Thoracic aorta (tissue), 2 donors: ENCODE measurements at places on chromosomes 7 and 10. TPM values are rescaled to one million over a fixed set of nuclear protein-coding genes. Genes with fewer than 3 reads are reported as not detected.
A peak's percentile ranks its signal among the peaks of the same experiment; 100 is the strongest.

SFXN2 gene
- 18.3 TPM for total RNA-seq

- no peaks in the 10 kb centered on the region for H3K36me3 ChIP-seq
- H3K27me3 ChIP-seq = no peaks in the 10 kb centered on the region
- DNase-seq = no peak
- peak overlapping the region; percentile 34 for H3K4me3 ChIP-seq
- H3K4me1 ChIP-seq = no peaks in the 10 kb centered on the region
Observed at GRCh38 chr7:28904578-28905048, 53.5 kb downstream of the TRIL start.

DNA sequence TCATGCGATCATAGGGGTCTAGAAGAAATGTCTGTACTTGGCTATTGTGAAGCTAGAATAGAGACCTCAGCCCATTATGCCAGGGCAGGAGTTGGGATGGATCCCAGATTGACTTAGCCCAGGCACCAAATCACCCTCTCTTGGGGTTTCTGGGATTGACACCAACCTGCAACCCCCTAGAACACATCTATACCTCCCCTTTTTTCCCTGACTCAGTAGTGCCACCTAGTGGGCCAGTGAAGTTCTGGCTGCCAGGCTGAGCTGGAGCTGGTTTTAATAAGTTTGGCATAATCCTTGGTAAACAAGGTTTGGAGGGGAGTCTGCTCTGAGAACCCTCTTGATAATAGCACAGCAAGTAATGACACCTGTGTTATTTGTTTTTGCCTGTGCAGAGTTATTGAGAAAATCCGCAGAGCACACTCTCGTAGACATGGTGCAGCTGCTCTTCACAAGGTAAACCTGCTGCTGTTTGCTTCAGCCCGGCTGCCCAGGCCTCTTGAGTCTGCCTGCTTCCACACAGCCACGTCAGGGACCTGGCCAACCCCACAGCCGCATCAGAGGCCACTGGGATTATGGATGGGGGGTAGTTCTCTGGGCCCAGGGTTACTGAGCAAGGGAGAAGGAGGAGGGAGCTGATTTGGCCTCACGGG is 43.3 kb upstream of the NFKB2 start:
- H3K4me1 ChIP-seq = no peaks in the 10 kb centered on the region
- no peaks in the 10 kb centered on the region for H3K27me3 ChIP-seq
- H3K27ac ChIP-seq = no peak overlapping the region

DNA sequence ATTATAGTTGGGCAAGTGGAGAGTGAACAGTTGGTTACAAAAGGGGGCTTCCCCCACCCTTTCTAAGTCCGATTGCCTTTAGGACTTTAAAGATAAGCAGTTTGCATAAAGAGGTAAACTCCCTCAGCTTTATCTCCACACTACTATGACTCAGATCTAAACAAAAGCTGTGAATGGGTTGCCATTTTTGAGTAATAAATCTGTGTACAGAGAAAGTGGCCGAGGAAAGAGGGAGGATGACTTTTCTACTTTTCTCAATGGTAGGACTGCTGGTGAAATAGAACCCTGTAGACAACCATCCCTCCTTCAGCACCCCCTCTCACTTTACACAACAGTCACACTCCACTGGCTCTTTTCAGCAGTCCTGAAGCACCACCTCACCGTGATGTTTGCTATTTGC is 71.2 kb downstream of the DNMBP start:
- H3K4me1 ChIP-seq = no peaks in the 10 kb centered on the region
- no peaks in the 10 kb centered on the region for H3K36me3 ChIP-seq
- H3K27ac ChIP-seq = no peak overlapping the region
- H3K4me3 ChIP-seq = no peak overlapping the region

LAMB1 gene
- total RNA-seq = 144 TPM

DNA sequence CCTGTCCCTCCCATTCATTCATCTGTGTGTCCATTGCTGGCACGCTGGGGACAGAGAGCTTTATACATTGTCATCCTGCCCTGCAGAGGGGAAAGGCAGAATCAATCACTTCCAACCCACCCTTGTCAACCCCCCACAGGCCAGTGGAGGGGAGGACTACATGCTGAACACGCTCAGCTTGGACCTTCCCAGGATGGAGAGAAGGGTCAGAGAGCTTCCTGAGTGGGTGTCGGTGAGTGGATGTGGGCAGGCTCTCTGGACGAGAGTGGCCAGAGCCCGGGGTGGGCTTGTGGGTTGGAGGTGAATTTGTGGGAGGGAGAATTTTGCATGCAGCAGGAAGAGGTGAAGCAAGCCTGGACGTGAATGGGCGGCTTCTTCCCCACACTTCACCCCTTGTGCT is 93.9 kb downstream of the DNAJB6 start:
- no peaks in the 10 kb centered on the region for H3K36me3 ChIP-seq
- no peak overlapping the region for H3K27ac ChIP-seq

CSGALNACT2 gene
- 45.1 TPM for total RNA-seq

DNA sequence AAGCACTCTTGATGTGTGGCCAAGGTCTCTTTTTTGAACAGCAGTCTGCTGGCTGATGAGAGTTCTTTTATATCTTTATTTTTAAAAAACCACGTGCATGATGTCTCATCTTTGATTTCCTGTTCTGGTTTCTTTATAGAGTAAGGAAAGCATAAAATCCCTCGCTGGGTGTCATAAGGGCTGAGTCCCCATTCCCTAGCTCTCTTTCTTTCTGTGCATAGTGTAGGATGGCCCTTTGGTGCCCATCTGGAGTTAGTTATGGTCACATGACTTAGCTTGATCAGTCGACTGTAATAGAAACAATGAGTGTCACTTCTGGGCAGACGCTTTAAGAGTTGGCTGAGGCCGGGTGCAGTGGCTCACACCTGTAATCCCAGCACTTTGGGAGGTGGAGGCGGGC is 38.5 kb downstream of the GHRHR start:
- no peaks in the 10 kb centered on the region for H3K4me1 ChIP-seq
- no peaks in the 10 kb centered on the region for H3K36me3 ChIP-seq
- H3K4me3 ChIP-seq = no peak overlapping the region
- H3K27ac ChIP-seq = no peak overlapping the region
- no peaks in the 10 kb centered on the region for H3K27me3 ChIP-seq
- no peak for DNase-seq

DNA sequence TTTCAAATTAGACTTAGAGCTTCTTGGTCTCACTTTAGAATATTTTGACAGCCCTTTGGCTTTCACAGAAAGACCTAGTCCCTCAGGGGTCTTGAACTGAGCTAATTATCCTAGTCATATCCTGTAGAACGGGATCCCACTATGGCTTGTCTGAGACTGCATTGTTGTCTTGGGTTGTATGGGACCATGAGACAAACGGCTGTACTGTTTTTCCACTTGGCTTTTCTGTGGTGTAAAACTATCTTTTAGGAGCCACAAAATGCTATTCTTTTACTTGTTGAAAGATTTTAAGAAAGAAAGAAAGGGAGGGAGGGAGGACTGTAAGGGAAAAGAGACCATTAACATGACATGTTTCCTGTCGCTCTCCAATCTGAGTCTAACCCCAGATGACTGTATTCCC is 432.5 kb downstream of the AUTS2 start:
- no peak overlapping the region for H3K27ac ChIP-seq
- no peaks in the 10 kb centered on the region for H3K4me1 ChIP-seq
- no peak overlapping the region for H3K4me3 ChIP-seq
- no peak for DNase-seq
